Esophagus mucosa (tissue), 1 donor: ENCODE measurements at places on chromosomes 16 and 17.

- no peak for ATAC-seq
Measured at GRCh38 chr17:79332011-79332554, 257.5 kb downstream of the ENGASE start.

DNA sequence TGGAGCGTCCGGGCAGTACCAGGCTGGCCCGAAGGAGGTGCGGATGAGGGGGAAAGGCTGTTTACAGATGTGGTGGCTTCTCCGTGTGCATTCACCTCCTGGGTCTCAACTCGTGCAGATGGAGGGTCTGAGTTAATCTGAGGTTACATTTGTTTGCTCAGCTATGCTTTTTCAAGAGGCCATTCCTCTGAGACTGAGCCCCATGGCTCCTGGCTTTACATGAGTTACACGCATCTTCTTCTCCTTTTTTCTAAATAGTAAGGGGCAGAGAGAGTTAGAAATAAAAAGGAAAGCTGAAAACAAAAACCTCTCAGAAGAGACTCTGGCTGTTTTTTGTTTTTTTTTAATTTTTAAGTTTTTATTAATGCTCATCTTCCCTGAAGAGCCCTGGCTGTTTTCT lies 29.0 kb downstream of the IRF8 start:
- ATAC-seq, result no peak

DNA sequence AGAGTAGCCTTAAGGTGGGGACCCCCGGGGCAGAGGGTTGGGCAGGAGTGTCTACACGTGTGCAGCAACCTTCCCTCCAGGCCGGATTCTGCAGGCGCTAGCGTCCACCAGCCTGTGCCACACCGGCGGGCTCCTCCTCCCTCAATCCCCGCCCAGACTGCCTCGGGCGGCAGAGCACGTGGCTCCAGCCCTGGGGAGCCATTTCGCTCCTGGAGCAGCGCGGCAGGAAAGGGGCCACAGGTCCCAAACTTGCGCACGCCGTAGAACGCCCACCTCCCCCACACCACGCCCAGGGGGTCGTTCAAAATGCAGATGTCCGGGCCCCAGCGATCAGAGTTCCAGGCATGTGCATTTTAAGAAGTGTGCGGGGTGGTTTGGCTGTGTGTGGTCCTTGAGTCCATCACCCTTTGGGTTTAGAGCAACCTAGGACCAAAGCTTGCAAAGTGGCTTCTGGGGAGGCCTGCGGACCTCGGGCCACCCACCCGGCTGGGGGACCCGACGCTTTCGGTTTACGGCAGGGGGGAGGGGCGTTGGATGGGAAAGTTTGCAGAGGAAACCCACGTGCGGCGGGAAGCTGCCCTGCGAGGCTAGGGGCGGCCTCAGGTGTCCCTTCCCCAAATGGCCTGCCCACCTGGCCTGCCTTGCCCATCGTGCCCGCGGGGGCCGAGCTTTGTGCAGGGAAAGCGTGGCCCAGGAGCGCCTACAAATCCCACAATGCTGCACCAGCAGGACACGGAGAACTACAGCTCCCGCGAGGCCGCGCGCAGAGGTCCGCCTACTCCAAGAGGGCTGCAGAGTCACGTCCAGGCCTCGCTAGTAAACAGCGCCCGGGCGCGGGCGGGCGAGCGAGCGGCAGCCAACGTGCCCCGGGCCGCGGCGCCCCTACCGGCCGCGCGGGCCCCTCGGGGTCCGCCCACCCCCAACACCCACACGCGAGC lies 1.4 kb downstream of the TFAP4 start:
- ATAC-seq, result peak; percentile 85

- no peak for ATAC-seq
Measured at GRCh38 chr16:71912534-71913275, 17.4 kb downstream of the IST1 start.

GRCh38 chr16:2090777-2091546 lies 43.2 kb downstream of the TSC2 start:
- peak; percentile 72 for ATAC-seq

GRCh38 chr16:1088295-1089170 lies 7.5 kb downstream of the C1QTNF8 start:
- no peak for ATAC-seq

DNA sequence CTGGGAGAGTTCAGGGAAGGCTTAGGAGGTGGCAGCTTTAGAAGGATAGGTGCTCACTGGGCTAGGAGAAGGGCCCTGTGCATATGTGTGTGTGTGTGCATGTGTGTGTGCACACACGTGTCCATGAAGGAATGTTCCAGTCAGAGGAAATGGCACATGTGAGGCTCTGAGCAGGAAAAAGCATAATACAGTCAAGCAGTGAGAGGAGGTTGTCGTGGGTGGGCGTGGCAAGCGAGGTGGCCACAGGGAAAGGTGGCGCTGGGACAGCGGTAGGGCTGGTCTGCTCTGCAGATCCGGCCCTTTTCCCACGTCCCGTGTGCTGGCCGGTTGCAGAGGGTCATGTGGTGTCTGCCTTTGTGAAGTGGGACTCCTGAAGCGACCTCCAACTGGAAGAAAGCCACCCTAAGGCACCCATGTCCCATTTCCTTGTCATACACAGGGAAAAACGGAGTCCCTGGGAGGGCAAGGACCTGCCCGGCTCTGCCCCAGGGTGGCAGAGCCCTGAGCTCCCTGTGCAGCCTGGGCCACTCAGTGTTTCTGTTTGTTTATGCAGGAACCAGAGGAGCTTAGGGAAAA lies 40.1 kb downstream of the NT5M start:
- no peak for ATAC-seq

DNA sequence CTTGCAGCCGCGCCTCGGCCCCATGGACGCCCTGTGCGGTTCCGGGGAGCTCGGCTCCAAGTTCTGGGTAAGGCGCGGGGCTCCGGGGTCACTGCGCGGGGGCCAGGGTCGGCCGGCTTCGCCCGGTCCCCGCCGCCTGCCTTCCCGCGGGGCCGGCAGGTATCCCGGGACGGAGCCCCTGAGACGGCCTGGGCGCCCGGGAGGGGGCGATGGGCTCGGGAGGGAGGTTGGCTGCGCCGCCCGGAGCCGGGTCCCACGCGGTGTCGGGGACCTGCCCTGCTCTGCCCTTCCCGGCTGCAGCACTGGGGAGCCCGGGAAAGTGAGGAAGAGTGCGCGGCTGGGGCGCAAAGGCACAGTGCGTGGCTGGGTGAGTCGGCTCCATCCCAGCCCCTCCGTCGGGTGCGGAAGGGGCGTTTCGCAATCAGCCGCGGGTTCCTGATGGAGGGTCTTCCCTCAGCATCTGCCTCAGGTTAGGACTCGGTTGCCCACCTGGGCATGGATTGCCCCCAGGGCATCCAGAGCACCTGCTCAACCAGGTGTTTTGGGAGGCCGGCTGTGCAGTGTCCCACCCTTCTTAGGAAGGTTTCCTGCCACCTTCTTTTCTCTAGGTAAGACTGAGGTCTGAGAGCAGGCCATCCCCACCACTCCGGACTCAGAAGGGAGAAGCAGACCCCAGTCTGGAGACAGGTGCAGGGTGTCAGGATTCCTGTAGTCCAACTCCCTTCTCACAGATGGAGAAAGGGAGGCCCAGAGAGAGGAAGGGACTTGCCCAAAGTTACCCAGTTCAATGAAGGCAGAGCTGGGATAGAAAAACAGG lies 442 bp downstream of the ABCC3 start:
- ATAC-seq, result peak; percentile 8

DNA sequence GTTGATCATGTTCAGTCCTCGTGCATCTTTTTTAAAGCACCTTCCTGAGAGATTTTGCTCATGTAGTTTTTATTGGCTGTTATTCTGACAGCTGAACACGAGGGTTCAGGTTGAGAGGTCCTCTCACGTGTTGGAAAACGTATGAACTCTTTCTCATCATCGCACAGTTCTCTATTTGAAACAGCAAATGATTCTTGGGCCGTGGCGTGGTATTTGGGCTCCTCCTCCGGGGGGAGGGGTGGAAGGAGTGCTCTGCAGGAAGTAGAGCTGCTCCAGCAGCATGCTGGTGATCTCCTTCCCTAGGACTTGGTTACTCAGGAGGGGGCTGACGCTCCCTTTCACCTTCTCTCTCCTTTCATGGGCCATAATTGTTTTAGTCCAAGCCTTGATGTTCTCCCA lies 70.4 kb downstream of the KSR1 start:
- ATAC-seq, result no peak

DNA sequence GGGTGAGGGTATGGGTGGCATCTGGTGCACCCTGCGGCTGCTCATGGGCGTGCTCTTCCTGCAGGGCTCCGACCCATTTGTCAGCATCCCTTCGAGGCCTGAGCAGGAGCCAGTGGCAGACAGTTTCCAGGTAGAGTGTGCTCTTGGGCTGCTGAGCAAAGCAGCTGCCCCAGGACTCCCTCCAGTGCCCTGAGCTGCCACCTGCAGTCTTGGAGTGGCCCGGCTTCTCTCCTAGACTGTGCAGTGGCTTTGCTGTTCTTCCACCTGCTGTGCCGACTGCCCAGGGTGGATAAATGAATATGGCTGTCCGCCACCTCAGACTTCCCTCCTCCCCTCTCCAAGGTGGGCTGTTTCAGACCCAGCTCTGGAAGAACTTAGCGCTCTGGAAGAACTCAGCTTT lies 10.8 kb upstream of the JPT2 start:
- ATAC-seq, result peak; percentile 22
